ENCODE measurements at places on chromosomes 1 and 21.

DNA sequence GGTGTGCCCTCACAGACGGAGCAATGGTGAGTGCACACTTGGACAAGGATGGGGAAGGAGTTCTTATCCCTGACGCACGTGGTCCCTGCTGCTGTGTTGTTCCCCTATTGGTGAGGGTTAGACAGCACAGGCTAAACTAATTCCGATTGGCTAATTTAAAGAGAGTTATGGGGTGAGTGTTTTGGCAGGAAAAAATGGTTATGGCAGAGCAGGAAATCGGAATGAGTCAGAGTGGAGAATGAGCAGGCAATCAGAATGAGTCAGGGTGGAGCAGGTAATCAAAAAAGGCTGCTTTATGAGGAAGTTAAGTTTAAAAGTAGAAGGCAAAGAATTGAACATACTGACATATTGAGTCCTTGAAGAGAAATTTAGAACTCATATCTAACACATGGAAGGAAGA, 100.5 kb downstream of the NGF start:
- no peak for DNase-seq

GRCh38 chr1:212827171-212827776, 20.2 kb downstream of the SPATA45 start:
- DNase-seq, result no peak

- DNase-seq, result peak; percentile 25
Observed at GRCh38 chr1:93025572-93025971, 53.5 kb upstream of the MTF2 start.

GRCh38 chr1:185895208-185895900, 161.2 kb downstream of the HMCN1 start:
- DNase-seq, result no peak

- DNase-seq, result no peak
Observed at GRCh38 chr21:16522548-16522947, 792.8 kb downstream of the USP25 start.

GRCh38 chr1:52653207-52653849, 20.4 kb downstream of the SHISAL2A start:
- DNase-seq, result no peak

GRCh38 chr1:154886281-154887015, 16.4 kb upstream of the KCNN3 start:
- peak; percentile 21 for DNase-seq

- no peak for DNase-seq
Observed at GRCh38 chr1:3038571-3039181, 17.4 kb downstream of the ACTRT2 start.

- no peak for DNase-seq
Observed at GRCh38 chr1:3436901-3437300, 17.6 kb upstream of the ARHGEF16 start.

GRCh38 chr1:233294913-233295236, 650 bp downstream of the PCNX2 start:
- DNase-seq, result peak; percentile 43

DNA sequence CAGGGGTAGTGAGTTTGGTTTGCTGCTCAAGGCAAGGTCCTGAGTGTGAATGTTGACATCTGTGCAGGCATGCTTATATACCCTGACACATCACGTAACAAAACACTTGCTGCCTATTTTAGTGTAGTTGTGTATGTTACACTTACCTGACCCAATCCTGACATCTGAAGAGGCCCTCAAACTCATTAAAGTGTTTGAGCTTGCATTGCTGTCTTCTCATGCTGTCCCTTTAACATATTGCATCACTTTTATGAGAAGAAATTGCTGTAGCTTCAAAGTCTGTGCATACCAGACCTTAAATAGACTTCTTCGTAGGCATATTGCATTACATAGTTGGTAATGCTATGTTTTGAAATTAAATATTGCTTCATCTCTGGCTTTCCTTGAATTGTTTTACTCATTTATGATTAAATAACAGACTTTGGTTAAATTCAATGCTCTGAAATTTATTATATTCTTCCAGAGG, at the start of gene KRTAP19-3:
KRTAP19-3 (minus strand) TSS at position 51 of the 466 bp plus-strand sequence. CDS start 56 bp downstream, outside the sequence.
- DNase-seq, result no peak

- DNase-seq, result peak; percentile 21
Observed at GRCh38 chr1:233020426-233020825, 70.0 kb downstream of the NTPCR start.

DNA sequence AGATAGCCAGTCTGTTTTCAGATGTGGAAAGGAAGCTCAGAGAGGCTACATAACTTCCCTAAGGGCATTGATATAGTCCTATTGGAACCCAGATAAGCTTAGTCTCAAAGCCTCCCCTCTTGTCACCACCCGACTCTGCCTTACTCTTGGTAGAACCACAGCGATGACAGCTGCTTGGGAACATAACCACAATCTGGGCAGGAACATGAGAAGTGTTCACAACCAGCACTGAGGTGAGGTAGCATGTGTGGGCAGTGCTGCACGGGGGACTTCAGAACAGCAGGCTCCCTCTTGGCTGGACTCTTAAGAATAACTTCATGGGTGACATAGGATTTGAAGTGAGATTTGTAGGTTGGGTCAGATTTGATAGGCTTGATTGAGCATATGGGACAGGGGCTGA, 9.3 kb upstream of the S100A10 start:
- DNase-seq, result no peak

DNA sequence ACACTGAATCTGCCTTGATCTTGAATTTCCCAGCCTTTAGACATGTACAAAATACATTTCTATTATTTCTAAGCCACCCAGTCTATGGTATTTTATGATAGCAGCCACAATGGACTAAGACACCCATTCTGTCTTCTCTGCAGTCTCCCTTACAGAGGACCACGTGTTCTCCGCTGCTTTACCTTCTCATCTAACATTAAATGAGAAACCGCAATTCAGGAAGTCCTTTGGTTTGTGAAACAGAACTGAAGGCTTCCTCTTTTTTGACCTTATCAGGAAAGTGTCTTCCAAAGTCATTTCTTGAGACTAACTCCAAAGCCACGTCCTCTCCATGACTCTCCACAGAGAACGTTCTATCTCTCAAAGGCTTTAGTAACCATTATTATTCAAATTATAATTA, 560.1 kb downstream of the OMA1 start:
- DNase-seq, result peak; percentile 18

- DNase-seq, result peak; percentile 31
Observed at GRCh38 chr1:246934765-246935164, 3.0 kb upstream of the AHCTF1 start.

DNA sequence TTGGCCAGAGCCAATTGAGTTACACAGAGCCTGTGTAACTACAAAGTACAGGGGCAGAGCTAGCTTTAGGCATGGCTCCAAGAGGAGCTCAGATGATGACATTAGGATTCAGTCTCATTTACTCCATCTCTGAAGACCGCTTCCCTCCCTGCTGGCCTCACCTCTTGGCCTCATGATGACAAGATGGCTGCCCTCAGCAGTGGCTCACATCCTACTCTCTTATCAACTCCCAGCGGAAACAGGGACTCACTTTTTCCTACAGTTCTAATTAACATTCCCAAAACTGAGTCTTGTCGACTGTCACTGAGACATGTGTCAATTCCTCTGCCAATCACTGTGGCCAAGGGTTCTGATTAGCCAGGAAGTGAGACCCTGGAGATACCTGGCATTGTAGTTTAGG, 59.4 kb upstream of the ECE1 start:
- DNase-seq, result no peak

DNA sequence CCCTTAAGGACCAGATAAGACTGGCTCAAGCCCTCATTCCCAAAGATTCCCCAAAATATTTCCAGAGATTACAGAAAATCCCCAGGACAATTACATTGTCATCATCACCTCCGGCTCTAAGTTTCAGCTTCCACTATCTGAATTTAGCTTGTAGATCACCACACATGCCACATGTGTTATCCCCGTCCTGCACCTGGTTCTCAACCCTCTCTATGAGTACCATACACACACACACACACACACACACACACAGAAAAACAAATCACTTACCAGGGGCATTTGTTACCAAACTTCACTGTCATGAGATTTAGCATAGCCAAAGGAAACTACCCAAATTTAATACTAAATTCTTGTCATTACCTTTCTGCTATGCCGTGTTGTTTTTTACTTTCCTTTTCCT, 15.4 kb upstream of the TSPAN1 start:
- no peak for DNase-seq

GRCh38 chr1:215673943-215674342, 106.8 kb downstream of the KCTD3 start:
- DNase-seq, result no peak

GRCh38 chr1:243917177-243917862, 67.3 kb upstream of the AKT3 start:
- peak; percentile 37 for DNase-seq

DNA sequence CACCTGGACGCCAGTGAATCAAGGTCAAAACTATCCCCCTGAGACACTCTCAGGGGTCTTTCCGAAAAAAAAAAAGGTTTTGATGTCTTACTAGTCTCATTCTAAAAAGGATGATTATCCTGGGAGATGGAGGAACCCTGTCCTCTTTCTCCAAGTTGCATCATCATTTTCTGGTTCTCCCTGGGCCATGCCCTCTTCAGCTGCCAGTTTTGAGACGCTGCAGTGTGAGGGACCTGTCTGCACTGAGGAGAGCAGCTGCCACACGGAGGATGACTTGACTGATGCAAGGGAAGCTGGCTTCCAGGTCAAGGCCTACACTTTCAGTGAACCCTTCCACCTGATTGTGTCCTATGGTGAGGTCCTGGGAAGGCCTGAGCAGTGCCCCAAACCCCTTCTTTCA, 3.5 kb downstream of the FCRLA start:
- DNase-seq, result no peak

DNA sequence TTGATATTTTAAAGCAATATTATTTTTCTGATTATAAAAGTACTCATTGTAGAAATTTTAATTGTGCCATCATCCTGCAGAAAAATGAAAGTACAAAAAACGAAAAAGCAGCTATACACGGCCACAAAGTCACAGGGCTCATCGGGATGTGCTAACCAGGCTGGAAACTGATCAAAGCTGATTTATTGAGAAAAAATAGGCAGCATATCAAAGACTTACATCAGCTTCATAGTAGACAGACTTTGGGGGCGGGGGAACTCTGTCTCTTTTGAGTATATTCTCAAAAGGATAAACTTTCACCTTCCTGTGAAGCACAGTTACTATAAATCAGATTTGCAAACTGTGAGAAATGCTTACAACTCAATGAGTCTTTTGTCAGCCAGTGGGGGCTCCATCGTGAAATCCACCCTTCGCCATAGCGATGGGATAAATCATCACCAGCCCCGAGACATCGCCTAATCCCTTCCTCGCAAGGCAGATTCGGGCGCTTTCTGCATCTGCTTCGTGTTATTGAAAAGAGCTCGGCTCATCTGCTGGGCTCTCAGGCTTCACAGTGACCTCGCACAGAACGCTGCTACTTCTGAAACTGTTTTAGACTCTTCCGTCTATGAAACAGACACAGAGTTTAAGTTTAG, 69.2 kb upstream of the ERG start:
- no peak for DNase-seq

DNA sequence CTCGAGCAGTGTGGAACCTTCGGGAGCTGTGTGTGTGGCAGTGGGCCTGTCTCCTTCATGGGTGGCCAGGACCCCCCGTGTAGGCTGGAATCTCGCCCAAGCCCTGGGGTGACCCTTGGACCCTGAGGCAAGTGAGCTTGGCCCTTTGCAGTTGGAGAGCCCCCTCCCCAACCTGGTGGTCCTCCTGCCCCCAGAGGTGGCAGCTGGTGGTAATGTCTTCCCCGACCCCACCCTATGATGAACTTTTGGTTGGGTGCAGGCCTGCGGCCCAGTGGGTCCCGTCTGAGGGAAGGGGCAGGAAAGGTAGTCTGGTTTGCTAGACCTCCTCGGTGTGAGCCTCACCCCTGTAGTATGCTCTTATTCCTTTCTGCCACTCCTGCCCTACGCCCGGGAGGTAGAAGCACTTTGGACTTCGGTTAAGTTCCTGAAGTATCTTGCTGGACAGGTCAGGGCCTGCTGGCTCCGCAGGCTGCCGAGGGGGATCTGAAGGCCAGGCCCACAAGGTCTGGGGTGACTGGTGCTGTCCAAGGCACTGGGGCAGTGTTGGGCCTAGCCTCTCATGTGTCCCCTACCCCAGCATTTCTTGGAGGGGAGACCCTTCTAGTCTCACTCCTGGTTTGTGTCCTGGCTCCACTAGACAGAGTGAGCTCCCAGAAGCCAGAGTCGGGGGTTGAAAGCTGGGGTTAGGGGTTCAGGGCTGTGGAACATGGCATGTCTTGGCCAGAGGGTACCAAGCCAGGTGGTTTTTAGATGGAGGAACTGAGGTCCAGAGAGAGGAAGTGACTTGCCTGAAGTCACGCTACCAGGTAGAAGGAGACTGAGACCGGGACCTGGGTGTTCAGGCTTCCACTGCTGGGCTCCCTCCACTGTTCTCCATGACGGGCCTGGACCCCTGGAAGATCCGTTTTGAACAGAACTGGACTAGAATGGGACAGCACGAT, 1.8 kb downstream of the ZNF362 start:
- DNase-seq, result no peak

DNA sequence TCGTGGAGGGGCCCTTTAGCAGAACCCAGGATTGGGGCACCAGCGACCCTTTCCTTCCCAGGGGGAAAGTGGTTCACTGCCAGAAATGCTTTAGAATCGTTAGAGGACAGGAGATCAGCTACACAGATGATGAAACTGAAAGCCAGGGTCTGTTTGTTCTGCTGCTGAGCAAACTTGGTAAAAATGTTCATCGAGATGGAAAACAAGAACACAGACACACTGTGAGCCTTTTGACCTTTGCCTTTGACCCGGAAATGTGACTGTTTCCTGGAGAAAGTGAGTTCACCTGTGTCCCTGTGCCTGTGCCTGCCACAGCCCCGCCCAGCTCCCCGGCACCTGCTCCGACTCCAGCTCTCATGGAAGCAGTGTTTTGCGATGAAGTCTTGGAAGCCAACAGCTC, 234.3 kb downstream of the CAMTA1 start:
- DNase-seq, result no peak

DNA sequence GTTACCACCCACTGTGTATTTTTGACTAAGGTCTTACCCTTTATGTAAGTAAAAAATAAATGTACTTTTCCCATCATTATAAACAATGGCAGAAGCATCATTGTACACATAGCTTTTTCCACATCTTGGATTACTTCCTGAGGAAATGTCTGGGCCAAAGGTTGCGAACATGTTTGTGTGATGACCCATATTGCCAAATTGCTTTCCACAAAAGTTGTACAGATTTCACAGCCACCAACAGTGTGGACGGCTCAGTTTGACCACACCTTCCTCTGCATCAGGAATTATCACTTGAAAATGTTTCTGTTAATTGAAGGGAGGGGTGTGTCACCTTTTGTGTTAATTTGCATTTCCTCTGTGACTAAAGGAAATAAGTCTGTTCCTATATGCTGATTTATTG, 25.7 kb downstream of the AKNAD1 start:
- DNase-seq, result no peak
